ENCODE measurements at places on chromosomes 4 and X. TPM values are rescaled to one million over a fixed set of nuclear protein-coding genes. Genes with fewer than 3 reads are reported as not detected.

Gene TRAM1L1
- 1.8 TPM for total RNA-seq

Gene RASGEF1B
- 1.1 TPM for total RNA-seq

Gene SPANXN2
- not detected for total RNA-seq

Gene GABRQ
- not detected for total RNA-seq

Gene MAGEA6
- not detected for total RNA-seq

Gene PNMA6F
- not detected for total RNA-seq

Gene PAGE2B
- not detected for total RNA-seq

Gene NLGN3
- 0.26 TPM for total RNA-seq

Gene IL21
- not detected for total RNA-seq

Gene RASSF6
- 0.03 TPM for total RNA-seq

Gene TDO2
- total RNA-seq = 0.39 TPM

Gene SRPX2
- total RNA-seq = 210 TPM

Gene MAOB
- total RNA-seq = 4.2 TPM

Gene GPRASP3
- total RNA-seq = 6.6 TPM

Measured in smooth muscle cell of the pulmonary artery (primary cell).